Cardiac fibroblast (primary cell): ENCODE measurements at places on chromosomes 3 and 15.

DNA sequence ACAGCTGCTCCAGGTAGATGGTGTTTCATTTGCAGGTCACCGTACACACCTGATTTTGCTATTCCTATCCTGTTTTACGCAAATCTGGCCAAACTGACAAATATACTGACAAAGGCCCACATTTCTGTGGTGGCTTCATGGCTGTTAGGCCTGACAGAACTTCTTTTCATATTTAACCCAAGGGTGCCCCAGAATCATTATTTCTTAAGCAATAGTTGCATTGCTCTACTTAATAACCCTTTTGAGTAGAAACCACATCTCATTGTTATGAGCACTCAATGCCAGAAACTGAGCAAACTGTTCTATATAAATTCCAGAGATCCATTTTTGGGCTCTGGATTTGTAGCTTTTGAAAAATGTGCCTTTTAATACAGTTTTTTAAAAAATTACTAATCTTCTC, 19.4 kb downstream of the ASTE1 start:
- DNase-seq: no peak

- DNase-seq: peak; percentile 57
These were observed 789.5 kb upstream of the CFAP20DC start for GRCh38 chr3:59839283-59839682.

- DNase-seq: peak; percentile 15
These were observed 382.4 kb upstream of the GBE1 start for GRCh38 chr3:82143661-82144412.

DNA sequence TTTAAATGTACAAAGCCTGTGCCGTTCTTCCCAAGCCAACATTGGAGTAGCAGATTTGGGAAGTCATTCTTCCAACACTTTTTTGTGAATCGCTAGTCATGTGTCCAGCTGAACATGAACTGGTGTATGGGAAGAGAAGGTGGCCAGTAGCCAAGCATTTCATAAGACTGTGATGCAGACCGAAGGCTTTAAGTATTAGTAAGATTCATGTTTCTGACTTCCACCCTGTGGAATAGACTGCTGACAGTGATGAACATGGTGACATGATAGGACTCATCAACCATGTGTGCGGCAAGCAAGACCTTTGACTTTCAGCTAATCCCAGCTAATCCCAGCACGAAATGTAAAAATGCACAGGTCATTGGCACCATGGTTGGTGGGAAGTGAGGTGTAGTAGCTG, 48.3 kb upstream of the THSD4 start:
- peak; percentile 93 for DNase-seq

GRCh38 chr3:178159691-178160220, 376.5 kb upstream of the KCNMB2 start:
- peak; percentile 46 for DNase-seq

DNA sequence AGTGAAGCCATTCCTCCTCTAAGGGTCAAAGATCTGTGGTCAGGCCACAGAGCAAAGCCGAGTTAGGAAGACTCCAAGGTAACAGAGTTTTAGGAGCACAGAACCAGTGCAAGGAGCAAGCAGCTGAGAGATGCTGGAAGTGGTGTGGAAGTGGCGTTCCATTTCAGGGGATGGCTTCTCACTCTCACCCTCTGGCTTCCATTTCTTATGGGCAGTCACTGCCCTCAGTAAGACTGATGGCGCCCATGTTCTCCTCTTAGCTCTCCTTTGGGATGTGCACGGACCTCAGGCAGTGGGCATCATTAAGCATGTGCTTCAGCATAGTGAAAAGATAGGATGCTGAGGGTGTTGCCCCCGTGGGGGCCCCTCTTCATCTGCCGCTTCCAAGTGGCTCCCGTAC, 90.3 kb downstream of the ASB7 start:
- no peak for DNase-seq

- no peak for DNase-seq
These were observed 466.7 kb downstream of the ERC2 start for GRCh38 chr3:56001537-56001936.

DNA sequence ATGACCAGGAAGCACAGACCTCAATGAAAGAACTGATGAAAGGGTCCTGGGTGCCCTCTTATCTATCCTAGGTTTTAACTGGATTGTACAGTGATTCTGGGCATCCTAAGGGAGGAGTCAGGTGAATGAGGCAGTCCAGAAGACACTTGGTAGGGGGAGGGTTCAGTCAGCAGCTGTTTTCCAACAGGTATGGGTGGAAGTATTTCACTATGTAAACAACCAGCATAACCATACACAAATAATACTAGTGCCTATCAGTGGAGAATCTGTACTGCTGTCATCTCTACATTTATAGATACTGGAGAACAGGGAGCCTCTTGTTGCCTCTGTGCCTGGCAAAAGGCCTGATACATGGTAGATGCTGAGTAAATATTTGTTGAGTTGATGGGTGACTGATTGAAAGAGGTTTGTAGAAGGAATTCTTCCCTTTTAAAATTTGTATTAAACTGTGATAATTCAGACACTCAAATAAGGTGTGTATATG, 328.5 kb downstream of the RBMS3 start:
- no peak for DNase-seq

GRCh38 chr3:158748237-158748828, 16.1 kb upstream of the RARRES1 start:
- peak; percentile 71 for DNase-seq

- no peak for DNase-seq
These were observed 233.9 kb upstream of the GBE1 start for GRCh38 chr3:81995329-81995728.

DNA sequence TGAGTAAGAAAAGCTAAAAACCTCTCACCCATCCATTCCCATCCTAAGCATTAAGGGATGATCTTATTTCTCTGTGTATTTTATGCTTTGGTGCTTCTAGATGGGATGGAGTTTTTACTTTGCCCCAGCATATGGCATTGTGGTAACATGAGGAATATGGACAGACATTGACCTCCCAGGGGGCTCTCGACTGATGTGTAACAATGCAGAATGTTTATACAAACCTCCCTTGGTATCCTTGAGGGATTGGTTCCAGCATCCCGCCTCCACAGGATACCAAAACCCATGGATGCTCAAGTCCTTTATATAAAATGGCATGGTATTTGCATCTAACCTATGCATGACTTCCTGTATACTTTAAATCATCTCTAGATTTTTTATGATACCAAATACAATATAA, 21.6 kb downstream of the PDIA5 start:
- no peak for DNase-seq

DNA sequence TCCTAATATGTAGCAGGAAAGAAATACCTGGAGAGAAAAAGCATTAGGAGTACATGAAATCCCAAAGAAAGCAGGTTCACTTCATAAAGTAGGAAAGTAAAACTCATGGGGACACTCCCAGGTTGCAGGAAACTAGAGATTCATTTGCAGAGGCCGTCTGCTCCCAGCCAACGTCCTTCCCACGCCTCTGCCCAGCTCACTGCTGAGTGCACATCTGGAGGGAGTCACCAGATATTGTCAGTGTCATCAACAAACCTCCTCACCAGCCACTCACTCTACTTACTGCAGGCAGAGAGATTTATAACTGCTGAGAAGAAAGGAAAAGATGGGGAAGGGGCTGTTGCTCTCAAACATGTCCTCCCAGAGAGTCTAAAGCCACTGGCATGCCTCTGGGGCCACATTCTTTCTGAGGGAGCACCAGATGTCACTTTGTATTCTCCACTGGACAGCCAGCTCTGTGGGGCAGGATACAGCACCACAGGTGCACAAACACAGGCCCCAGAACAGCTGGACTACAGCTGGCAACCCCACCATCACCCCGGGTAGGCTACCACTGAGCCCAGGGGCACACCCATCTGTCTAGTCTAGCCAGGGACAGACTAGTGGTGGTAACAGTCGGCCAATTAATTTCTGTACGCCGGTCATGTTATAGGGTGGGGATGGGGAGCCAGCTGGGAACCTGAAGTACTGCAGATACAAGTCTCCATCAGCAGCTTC, 64.5 kb downstream of the NPTN start:
- DNase-seq: no peak

DNA sequence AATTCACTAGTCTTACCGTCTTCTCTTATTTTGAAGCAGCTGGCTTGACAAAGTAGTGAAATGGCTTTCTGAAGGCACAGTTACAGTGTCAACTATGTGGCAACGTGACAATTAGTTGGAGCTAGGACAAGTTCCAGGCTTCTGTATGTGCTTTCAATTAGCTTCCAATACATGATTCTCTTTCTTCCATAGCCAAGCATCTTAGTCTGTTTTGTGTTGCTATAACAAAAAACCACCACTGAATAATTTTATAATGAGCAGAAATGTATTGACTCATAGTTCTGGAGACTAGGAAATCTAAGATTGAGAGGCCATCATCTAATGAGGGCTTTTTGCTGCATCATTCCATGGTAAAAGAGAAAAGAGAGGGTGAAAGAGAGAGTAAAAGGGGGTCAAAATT, 365.1 kb upstream of the PLSCR5 start:
- DNase-seq: no peak

- DNase-seq: no peak
These were observed 658.2 kb upstream of the LMCD1 start for GRCh38 chr3:7843441-7843840.

- peak; percentile 50 for DNase-seq
These were observed 145.5 kb upstream of the ABHD17C start for GRCh38 chr15:80549654-80550053.

DNA sequence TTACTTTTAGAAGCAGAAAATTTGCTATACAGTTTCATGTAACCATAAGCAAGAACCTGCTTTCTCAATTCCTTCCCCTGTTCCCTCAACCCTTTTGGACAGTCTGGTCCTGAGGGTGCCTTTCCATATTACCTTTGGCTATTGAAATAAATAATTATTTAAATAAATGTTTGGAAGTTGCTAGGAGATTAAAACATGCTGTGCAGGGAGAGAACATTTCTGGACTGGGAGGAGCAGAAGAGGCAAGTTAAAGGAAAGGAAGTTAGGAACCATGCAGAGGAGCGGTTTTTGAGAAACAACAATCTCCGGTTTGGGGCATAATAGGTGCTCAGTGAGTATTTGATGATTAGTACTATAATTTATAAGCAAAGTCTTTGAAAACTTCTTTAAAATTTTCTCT, 41.8 kb downstream of the ZNF609 start:
- peak; percentile 21 for DNase-seq

GRCh38 chr15:86001200-86001599, 78.5 kb upstream of the AGBL1 start:
- no peak for DNase-seq

DNA sequence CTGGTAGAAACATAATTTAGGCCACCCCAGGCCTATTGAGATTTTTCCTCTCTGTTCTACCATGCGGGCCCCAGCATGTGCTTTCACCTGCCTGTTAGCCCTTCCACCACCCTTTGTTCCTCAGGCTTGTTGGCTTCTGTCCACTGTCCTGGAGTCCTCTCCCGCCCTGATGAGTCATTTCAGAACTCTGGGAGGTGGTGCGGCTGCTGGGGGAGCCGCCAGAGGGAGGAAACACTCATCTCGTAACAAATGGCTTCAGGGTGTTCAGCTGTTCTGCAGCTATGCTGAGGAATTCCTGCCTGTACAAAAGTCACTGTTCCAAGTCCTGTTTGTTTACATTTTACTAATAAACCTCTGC, 36.3 kb downstream of the LRTM1 start:
- peak; percentile 95 for DNase-seq

- DNase-seq: no peak
These were observed 639 bp downstream of the MKRN3 start for GRCh38 chr15:23566071-23566554.

- no peak for DNase-seq
These were observed 8.3 kb downstream of the POLG start for GRCh38 chr15:89326316-89326715.

DNA sequence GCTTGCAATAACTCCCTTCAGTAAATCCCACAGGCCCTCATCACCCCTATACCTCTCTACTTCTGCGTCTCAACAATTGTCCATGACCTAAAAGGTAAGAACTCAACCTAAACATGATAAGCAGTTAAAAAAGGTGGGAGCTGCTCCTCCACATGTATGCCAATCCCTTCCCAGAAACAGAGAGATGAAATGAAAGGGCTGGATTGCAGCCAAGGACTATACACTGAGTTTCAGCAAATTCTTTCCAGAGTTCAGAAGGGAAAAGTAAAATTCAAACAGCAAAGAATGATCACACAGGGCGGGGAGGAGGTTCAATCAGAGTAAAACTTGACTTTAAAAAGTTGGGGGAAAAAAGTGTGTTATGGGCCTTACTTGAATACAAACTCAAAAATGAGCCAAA, 27.5 kb downstream of the PLOD2 start:
- peak; percentile 58 for DNase-seq

DNA sequence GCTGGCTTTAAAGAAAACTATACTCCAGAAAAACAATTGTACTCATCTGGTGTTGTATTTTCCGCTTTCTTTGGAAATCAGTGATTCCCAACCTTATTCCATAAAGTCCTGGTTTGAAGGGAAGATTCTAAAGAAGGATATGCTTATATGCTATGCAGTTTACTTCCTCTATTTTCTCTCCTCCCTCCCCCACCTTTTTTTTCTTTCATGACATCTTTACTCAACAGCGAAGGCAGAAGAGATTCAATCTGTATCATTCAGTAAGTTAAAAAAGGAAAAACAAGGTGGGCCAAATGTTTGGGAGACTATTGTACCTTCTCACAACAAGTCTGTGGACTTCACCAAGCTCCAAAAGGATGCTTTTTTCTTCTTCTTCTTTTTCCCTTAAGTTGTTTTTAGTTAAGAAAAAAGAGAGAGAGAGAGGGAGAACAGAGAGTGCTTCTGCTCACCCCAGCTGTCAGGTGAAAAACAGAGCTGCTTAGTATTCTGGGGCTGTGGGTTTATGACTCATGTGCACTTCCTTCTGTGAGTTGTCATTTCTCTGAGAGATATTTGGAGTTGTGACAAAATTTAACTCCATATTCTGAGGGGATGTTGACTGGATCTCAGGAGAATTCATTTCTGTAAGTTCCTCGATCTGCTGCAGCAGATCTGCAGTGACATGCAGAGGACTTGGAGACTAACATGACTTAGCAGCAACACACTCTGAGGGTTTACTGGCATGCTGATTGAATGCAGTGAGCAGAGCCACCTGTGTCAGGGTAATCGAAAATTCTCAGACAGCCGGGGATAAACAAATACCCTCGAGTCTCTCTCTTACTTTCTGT, 70.7 kb downstream of the SSR3 start:
- DNase-seq: peak; percentile 75

- DNase-seq: no peak
These were observed 72.0 kb upstream of the CDAN1 start for GRCh38 chr15:42808913-42809312.

GRCh38 chr3:12098400-12098799, 60.3 kb downstream of the TIMP4 start:
- DNase-seq: no peak

GRCh38 chr15:67895237-67895636, 55.4 kb upstream of the RNU6-1 start:
- DNase-seq: no peak

DNA sequence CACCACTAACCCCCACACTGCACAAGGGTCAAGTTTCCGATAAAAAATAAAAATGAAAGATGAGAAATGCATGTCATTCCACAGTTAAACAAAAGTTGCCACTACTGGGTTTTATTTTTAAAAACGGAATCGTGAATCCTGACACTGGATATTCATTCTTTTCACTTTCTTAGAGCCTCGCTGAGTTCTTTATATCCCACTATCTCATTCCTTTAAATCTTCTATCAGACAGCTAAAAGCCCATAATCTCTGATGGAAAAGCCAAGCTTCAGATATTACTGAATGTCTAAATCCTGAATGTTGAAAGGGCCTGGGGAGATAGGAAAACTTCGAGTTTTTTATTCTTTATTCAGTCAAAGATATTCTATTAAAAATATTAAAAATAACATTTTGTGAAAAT, 11.7 kb downstream of the RIOX2 start:
- no peak for DNase-seq

GRCh38 chr15:43185157-43186002, at the start of gene CCNDBP1:
Gene CCNDBP1 (plus strand): TSS chr15:43185403. CDS start chr15:43185499, 96 bp downstream.
- peak; percentile 68 for DNase-seq
